ENCODE measurements at places on chromosomes 2 and 18. TPM values are rescaled to one million over a fixed set of nuclear protein-coding genes. Genes with fewer than 3 reads are reported as not detected.

Gene RGPD5
- total RNA-seq = 15.2 TPM

Gene SLC30A3
- 75.1 TPM for total RNA-seq

Gene TXNDC2
- total RNA-seq = not detected

- DNase-seq = no peak
These were observed 45.4 kb downstream of the RASGRP3 start for GRCh38 chr2:33521791-33522281.

Data from cardiac muscle cell (in vitro differentiated cells and primary cell).